ENCODE measurements at places on chromosomes 13 and 19.
A peak's percentile ranks its signal among the peaks of the same experiment; 100 is the strongest.

DNA sequence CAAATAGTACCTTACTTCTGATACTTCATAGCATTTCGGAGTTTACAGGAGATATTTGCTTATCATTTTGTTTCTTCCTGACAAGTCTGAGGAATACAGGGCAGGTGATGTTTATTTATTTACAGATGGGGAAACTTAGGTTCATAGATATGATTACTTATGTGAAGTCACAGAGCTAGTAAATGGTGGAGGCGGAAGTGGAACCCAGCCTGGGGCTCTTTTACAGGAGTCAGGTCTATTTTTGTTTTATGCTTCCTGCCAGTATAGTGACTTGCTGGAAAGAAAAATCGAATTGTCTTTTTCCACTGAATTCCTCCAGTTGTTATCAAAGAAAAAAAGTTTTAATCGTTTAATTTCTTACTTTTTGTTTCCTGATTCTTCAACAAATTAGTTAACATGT, 66.5 kb downstream of the DGKH start:
- no peak for DNase-seq

DNA sequence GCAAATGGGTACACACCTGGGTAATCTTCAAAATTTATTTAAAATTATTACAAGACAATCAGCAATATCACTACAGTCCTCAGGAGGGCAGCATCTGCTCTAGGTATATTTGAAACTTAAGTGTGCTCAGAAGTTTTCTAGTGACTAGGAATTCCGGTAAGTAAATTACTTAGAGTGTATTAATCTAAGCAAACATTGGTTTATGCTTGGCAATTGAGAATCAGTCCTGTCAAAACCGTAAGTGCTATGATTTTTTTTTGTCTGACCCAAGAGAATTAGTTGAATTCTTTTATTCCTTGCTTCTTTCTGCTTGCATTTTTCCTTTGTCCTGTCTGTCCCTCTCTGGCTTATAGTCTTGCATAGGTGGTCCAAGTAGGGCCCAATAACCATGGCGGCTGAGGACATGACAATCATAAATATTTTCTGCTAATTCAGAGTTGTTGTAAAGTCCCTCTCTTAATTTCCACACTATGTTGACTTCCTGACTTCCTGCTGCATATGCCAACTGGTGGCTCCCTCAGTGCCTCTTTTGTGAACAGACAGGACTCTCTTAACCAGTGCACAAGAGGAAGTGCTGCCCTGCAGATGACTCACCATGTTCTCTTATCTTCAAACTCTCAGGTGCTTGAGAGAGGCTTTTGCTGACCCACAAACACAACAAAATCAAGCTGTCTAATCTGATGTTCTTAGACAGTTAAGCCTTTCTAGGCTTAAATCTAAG, 82.2 kb downstream of the SLAIN1 start:
- DNase-seq: peak; percentile 13

GRCh38 chr19:27762933-27763332, 1450.0 kb downstream of the UQCRFS1 start:
- no peak for DNase-seq

- DNase-seq: no peak
Measured at GRCh38 chr13:42631181-42631580, 57.2 kb downstream of the TNFSF11 start.

GRCh38 chr19:46787331-46788261, 798 bp downstream of the SLC1A5 start:
- no peak for DNase-seq

DNA sequence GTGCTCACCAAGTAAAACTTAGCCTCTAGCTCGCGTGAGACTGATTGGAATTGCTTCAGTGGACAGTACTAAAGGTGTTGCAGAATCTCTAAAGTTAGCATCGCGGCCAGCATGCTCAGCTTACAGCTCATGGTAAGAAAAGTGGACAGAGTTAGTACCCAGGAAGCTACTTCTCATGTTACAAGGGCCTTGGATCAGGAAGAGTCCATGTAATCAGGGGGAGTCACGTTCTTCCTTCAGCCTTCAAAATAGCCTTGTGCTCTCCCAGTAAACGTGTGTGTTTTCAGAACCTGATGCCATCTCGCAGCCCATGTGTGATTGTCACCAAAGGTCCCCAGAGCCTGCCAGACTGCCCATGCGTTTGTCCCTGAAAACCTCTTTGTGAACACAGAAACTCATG, 195.8 kb upstream of the RNF113B start:
- no peak for DNase-seq

DNA sequence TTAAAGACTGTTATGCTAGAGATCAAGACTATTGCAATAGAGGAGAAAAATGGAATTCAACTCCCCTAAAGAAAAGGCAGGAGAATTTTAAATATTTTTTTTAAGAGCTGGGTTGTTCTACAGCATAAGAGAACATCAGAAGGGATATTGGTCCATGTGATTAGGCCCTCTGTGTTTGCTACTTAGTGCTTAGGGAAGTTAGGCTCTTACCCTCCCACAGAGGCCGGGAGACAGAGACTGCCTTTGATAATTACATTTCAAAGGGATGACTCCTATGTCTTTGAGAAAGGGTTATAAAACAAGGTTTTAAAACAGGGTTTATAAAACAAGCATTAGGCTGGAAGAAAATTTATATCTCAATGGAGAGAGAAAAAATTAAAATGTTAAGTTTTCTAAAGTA, 1248.1 kb upstream of the PCDH20 start:
- no peak for DNase-seq

DNA sequence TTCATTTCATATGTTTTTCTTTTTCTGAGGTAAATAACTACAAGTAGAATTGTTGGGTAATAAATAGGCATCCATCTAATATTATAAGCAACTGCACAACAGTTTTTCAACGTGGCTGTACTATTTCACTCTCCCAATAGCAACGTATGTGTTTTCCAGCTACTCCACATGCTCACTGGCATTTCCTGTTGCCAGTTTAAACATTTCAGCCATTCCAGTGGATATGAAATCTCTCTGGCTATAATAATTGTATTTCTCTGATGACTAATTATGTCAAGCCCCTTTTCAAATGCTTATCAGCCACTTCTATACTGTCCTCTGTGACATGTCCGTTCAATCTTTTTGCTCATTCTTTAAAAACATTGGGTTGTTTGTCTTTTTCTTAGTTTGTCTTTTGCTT, 26.8 kb upstream of the ALOX5AP start:
- no peak for DNase-seq

GRCh38 chr13:39037880-39038568, at the start of the genes NHLRC3 and PROSER1:
TSS of gene NHLRC3 (plus strand) at chr13:39038456. CDS start at chr13:39038640, 184 bp downstream.
TSS of gene PROSER1 (minus strand) at chr13:39038089. CDS start at chr13:39037242, 847 bp downstream.
- peak; percentile 87 for DNase-seq

DNA sequence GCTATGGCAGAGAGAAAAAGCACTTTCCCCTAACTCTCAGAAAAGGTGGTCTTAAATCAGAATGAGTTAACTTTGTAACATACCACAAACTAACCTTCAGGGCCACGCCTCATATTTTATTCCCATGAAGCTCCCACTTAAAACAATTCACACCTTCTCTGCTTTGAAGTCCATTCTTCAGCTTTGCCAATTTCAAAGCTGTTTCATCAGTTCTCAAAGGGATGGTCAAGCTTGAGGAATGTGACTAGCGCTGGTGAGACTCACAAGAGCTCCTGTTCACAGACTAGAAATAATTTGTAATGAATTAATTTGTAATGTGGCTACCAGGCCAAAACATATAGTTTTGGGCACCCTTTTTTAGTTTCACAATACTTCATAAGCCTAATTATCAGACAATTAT, 68.2 kb downstream of the STK24 start:
- DNase-seq: peak; percentile 67

- DNase-seq: no peak
Measured at GRCh38 chr13:37417060-37417441, 181.5 kb downstream of the POSTN start.

DNA sequence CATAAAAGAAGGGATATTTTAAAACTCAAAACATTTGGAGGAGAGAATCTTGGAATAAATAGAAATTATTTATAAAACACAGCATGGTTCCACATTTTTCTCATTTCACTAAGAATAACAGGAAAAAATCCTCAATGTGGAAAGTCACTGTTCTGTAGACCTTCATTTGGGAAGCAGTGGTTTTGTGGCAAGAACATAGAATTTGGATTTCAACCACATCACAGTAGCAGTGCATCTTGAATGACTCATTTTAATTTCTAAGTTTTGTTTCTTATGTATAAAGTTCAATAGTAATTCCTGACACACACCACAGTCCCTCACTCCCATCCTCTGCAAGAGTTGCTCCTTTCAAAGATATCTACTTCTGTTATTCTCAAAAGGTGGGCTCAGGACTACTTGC, 264.0 kb downstream of the ENOX1 start:
- peak; percentile 25 for DNase-seq

DNA sequence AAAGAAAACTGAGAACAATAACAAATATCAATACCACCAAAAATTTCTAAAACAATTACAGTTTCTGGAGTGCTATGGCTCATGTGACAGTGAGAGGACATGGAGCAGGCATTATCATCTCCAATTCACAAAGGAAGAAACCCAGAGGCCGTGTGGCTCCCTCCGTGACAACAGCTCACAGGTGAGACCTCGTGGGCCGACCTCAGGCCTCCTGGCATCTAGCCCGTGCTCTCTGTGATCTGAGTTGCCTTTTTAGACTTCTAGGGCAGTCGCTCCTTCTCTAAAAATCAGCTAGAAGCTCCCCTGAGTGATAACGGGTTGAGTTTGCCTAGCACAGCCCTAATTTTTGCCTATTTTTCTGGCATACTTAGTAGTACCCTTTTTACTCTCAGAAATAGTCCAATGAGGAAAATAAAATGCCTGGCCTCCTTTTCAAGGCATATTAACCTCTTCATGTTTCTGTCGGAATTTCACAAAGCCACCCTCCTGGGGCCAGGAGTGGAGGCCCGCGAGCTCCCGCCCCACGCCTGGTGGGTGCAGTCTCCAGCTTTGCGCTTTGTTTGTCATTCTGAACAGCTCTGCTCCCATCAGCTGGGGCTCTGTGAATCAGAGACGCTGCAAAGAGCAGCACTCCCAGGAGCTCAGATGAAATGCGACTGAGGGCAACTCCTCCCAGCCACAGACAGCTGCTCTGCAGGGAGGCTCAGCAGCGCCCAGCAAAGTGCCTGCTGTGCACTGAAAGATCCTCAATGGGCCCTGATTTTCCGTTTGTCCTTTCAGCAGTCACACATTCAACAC, 292.5 kb downstream of the UQCRFS1 start:
- no peak for DNase-seq

- DNase-seq: peak; percentile 67
Measured at GRCh38 chr13:24207841-24208667, 47.5 kb downstream of the SPATA13 start.

DNA sequence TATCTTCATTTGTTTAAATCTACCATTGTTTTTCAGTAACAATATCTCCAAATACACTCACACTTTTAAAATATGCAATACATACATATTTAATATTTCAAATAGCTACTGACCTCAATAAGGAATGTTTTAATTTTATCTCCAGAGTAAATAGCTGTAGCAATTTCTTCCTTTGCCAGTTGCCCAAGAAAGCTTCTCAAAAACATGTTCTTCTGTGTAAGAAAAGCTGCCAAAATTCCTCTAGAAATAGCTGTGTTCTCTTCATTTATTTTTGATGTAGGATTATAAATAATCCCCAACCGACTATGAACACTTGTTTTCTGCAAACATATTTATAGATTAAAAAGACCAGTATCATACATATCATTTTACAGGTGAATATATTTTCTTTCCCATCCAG, 150.5 kb downstream of the UGGT2 start:
- DNase-seq: no peak

DNA sequence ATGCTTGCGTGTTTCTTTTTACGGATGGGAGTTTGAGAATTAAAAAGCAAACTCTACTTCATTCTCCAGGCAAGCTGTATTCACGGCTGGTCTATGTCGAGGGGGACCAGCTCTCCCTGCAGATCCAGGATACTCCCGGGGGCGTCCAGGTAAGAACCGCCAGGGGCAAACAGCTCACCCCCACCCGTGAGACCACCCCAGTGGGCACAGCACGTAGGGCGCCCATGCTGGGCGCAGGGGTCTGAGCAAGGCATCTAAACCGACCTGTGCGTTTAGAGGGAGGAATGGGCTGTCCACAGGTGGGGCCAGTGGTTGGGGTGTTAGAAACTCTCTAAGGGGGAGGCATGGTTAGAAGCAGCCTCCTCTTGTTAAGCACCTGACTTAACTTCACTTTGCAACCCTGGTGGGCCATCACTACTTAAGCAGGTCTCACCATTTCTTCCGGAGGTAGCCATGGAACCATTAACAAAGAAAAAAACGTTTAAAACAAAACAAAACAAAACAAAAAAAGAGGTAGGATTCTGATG, 1.0 kb downstream of the RASL11A start:
- no peak for DNase-seq

GRCh38 chr19:29562299-29563297, 36.8 kb downstream of the VSTM2B start:
- no peak for DNase-seq

All from AG09309 (cell line).